ENCODE measurements at places on chromosomes 5 and 9.

GRCh38 chr9:125932012-125932411 lies 184.8 kb downstream of the PBX3 start:
- DNase-seq = no peak

- DNase-seq = no peak
Measured at GRCh38 chr5:1356873-1357787, 12.2 kb upstream of the CLPTM1L start.

DNA sequence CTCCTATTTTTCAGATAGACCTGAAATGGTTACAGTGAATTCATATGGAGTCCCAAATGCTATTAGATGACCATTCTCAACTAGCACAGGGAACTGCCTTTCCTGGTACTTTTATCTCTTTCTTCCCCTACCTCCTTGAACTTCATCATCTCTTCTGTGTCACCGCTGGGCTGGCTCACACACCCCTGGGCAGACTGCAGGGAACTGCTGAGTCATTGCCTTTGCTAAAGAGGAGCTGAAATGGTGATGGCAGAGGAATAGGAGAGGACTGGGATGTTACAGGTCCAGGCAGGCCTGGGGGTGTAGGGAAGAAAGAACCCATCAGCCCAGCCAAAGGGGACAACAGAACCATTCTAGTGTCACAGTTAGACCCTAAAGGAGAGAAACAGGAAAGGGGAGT lies 322.3 kb downstream of the ASTN2 start:
- DNase-seq = no peak

GRCh38 chr5:179311091-179311470 lies 34.2 kb downstream of the ADAMTS2 start:
- DNase-seq = no peak

- no peak for DNase-seq
Measured at GRCh38 chr5:1686016-1686802, 113.4 kb downstream of the MRPL36 start.

DNA sequence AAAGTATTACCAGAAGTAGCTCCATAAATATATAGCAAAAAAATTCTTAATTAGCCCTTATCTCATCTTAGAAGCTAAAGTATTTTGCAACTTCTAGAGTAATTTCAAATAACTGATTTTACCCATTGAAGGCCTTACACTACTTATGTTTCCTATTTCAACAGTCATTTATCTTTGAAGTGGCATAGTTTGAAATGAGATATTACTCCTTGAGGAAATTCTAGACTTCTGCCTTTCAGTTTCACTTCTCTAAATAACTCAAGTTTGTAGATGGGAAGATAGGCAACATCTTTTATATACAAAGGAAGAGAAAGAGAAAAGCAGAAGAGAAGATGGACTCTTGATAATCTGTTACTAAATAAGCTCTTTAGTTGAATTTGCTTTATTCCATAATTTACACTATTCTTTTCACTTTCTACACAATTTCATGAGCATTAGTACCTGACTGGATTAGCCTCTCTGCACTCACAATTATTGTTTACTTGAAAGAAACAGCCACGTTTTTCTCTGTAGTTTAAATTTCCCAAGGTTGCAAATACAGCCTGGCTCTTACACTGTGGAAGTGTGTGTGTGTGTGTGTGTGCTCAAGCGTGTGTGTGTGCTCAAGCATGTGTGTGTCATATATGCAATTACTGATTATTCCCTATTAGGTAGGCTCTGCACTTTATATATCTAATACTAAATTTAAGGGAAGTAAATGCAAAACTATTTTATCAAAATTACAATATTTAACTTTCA lies 60.6 kb upstream of the EMB start:
- peak; percentile 14 for DNase-seq

DNA sequence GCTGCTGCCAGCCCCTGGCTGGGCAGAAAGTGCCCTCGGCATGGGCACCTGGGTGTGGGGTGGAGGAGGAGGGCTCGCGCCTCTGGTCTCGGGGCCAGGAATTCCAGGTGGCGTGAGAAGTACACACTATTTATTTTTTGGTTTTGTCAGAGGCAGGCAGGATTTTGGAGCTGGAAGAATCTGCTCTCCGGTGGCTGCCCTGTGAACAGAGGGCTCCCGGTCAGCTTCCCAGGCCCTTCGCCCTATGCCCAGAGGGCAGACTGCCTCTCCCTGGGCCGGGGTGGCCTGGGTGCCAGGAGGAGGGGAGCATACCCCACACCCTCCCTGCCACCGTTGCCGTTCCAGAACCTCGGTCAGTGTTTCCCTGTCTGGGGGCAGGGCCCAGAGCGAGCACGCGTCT lies 8.3 kb downstream of the DOLPP1 start:
- DNase-seq = no peak

DNA sequence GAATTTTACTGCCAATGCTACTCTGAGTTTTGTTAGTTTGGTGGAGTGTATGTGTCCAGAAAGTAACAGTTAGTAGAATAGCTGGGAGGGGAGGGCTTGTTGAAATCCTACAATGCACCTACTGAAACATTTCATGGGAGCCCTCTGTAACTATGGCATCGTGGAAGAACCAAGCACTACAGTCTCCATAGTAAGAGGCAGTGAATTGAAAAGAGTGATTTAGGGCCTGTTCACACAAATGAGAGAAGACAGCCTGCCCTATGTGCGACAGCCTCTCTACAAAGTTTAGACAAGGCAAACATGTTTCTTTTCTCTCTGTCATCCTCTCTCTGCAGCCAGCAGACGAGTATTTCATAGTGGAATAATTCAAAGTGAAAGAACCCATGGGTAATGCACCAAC lies 676.6 kb downstream of the BRINP1 start:
- DNase-seq = no peak

DNA sequence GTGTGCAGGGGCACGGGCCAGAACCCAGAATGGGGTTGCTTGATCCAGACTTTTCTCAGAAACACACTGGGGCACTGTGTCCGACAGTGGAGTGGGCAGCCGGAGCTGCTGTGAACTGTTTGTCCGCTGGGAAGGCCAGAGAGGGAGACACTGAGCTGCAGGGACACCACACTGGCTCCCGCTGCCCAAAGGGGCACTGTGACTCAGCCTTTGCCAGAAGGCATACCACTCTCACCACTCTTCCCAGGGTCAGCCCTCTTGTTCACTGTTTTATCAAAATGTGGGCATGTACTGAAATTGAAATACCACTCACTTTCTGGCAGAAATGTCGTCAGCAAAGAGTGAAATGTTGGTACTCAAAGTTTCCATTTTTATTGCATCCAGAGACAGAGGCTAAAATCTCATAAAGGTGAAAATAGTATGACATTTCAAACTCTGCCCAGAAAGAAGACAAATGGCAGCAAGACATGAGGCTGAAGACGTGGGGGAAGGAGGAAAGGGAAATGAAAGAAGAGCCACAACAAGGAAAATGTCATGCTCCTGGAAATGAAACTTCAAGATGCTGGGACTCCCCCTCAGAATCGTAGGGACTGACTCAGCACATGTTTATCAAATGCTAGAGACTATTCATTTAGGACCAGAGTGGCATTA lies 4.5 kb upstream of the IL7R start:
- no peak for DNase-seq

DNA sequence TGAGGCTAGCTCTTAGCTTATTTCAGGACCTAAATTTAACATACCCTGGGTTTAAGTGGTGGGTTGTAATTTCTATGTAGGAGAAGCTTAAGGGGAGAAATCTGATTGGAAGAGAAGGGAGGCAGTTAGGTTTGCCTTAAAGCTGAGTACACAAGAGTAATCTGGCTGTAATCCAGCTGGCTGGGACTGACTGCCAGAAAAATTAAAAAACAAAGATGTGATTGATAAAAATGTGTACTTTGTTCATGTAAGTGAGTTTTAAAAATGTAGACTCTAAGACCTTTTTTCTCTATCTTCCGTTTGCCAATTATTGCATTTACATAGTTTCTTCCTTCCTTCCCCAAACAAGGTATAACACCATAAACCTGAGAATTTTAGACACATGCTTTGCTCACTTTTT lies 17.5 kb upstream of the MSMP start:
- DNase-seq = no peak

- no peak for DNase-seq
Measured at GRCh38 chr9:116935149-116935897, 248.2 kb downstream of the TRIM32 start.

GRCh38 chr9:114316605-114317230 lies 6.2 kb upstream of the ORM1 start:
- no peak for DNase-seq

DNA sequence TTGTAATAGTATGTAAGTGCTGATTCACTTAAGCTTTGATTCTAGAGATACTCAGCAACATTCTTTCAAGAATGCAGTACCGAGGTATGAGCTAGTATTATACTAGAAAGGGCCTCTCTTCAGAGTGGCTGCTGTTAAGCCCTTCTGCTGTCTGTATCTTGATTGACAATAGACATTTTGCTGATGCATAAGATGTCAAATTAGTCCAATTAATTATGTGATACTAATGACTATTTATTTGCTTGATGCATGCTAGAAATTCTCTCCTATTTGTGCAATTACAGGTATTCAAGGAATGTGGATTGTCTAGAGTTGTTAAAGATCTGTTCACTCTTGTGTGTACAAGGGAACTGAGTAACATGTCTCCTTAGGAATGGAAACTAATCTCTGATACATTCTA lies 92.3 kb upstream of the PTGER4 start:
- no peak for DNase-seq

- no peak for DNase-seq
Measured at GRCh38 chr9:129576546-129577543, 44.1 kb downstream of the C9orf50 start.

DNA sequence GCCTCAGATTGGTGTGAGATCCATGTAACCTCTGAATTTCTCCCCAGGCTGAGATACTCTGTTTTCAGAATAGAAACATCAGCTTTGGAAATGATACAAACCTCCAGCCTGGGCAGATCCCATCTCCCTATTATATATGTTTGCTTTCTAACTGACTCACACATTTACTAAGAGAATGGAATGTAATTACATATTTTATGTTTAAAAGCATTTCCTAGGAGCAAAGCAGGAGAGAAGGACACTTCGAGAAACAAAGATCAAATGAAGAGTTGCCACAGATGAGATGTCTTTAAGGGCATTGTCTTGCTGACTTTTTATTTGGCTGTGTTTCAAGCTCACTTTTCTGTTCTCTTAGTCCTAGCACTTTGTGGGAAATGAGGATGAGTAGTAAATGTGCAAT lies 96.3 kb downstream of the CDH18 start:
- DNase-seq = no peak

- no peak for DNase-seq
Measured at GRCh38 chr5:81192373-81192750, 40.8 kb upstream of the CKMT2 start.

DNA sequence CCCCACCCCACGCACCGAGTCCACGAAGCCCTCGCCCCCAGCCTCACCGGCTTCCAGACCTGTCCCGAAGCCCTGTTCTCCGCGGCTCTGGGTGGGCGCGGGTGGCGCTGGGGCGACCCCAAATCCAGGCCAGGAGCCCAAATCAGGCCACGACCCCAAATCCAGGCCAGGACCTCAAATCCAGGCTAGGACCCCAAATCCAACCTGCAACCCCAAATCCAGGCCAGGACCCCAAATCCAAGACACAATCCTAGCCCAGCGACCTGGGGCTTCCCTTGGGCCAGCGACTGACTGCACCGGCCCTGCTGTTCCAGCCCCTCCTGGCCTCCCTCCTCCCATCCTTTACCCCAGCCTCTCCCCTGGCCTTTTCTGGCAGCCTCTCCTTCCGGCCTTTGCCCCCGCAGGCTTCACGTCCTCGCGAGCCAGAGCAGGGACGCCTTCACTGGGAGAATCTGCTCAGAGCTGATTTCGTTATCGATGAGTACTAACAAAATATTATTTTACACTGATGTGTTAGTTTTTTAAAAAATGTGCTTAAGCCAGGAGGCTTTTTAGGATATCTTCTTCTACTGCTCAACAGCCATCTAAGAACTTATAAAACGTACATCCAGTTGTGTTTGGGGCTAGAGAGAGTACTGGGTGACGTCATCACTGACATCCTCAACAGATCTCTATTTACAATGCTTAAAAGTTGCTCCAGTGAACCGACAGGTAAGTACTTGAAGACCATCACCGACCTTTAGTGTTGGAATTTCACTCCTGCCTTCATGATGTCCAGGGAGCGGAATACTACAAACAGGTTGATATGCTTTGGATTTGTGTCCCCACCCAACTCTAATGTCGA lies 34.7 kb downstream of the TRIP13 start:
- no peak for DNase-seq

DNA sequence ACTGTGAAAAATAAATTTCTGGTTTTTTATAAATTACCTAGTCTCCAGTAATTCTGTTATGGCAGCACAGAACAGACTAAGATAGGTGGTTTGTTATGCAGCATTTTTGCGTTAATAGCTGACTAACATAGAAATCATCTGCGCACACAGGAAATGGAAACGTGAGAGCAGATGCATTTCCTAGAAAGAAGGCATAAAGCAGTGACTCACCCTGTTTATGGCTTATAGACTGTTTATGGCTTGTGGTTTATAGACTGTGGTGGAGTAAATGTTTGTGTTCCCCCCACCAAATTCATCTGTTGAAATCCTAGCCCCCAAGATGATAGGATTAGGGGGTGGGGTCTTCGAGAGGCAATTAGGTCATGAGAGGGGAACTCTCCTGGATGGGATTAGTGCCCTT lies 18.3 kb upstream of the OSMR start:
- DNase-seq = no peak

- DNase-seq = no peak
Measured at GRCh38 chr9:8734760-8735159, 935.2 kb upstream of the DMAC1 start.

GRCh38 chr9:5186416-5187169 lies 1.2 kb upstream of the INSL6 start:
- peak; percentile 69 for DNase-seq

DNA sequence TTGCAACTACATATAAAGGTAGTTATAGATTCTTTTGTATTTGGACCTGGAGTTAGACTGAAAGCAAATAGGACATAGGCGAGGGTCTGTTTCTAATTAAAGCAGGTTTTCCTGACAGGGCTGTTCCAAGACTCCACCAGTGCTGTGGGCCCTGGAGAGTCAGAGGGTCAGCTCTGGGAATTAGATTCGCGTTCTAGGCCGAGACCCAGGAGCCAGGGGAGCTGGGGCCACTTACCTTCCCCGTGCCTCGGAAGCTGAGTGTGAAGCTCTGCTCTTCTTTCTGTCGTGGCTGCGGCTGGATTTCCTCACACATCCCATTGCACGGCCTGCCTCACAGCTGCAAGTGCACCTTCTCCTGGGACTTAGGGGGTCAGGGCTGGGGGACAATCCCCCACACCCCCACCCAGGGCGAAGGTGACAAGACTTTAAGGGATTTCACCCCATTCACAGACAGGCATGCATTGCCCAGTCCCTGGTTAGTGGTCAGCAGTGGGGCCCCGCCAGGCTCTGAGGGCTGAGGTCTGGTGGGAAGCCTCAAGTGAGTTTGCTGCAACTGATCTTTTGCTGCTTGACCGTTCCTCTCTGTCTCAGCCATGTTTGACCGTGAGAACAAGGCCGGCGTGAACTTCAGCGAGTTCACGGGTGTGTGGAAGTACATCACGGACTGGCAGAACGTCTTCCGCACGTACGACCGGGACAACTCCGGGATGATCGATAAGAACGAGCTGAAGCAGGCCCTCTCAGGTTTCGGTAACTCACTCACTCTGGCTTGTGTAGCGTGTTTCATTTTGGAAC lies 15.3 kb upstream of the AHRR start:
- peak; percentile 13 for DNase-seq

Measured in GM13977 (cell line).